ENCODE measurements at places on chromosomes 2 and 18. TPM values are rescaled to one million over a fixed set of nuclear protein-coding genes. Genes with fewer than 3 reads are reported as not detected.

- H3K27me3 ChIP-seq, result peaks cover 17% of the 10 kb centered on the region
- H3K4me1 ChIP-seq, result no peaks in the 10 kb centered on the region
- no peak overlapping the region for H3K27ac ChIP-seq
- DNase-seq, result no peak
- no peaks in the 10 kb centered on the region for H3K36me3 ChIP-seq
Measured at GRCh38 chr18:46950064-46950656, 32.8 kb downstream of the KATNAL2 start.

DNA sequence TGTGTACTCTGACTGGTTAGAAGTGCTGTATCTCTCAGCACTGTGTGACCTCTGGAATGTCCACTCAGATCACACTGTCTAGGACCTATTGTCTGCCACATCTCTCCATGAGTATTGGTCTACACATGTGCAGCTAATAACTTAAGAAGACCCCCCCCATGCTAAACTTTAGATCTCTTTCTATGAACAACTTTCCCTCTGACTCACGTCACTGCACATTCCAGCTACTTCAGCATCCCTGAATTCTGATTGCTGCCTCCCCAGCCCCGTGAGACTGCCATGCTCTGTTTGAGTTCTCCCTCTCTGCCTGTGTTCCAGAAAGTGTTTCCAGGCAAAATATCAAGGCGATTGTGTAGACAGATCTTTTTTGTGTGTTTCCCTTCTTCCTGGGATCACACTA, 41.8 kb downstream of the RAPGEF4 start:
- H3K4me3 ChIP-seq, result no peak overlapping the region
- H3K36me3 ChIP-seq, result no peaks in the 10 kb centered on the region
- H3K4me1 ChIP-seq, result no peaks in the 10 kb centered on the region
- peaks cover 9% of the 10 kb centered on the region for H3K27me3 ChIP-seq

Gene NEU2
- total RNA-seq, result not detected

Gene VAMP5
- total RNA-seq, result 29.3 TPM

- no peak overlapping the region for H3K4me3 ChIP-seq
- H3K36me3 ChIP-seq, result no peaks in the 10 kb centered on the region
- H3K27me3 ChIP-seq, result no peaks in the 10 kb centered on the region
- no peak for DNase-seq
- H3K4me1 ChIP-seq, result no peaks in the 10 kb centered on the region
Measured at GRCh38 chr2:152618193-152618564, 99.1 kb downstream of the PRPF40A start.

DNA sequence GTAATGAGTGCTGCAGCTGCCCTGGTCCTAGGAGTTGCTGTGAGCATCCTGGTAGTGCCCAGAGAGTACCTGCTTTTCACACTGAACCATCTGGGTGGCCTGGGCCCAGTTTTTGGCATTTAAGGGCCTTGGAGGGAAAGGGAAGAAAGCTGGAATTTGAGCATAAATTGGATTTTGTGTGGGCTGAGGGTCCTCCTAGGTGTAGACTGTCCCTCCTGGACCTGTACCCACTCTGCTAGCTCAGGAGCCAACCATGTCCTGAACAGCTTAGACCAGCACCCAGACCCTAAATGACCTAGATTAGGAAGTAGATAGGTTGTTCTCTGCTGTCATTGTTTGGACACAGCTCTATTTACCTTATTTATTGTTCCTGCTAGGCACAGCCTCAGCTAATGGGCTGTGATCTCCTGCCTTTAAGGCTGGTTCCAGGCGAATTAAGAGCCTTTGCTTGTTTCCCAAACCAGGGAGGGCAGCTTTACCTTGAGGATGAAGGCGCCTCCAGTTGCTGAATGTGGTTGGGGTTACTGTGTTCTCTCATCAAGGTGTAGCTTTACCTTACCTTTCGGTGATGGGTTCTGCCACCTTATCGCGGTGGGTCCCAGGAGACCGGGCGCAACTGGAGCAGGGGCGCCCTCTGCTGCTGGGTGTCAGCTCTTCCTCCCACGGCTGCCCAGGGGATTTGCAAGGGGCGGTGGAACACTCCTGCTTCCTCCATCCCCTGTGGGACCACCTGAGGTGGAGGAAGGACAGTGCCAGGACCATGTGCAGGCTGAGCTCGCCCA, 34.4 kb downstream of the ITGA6 start:
- H3K4me1 ChIP-seq, result peaks cover 84% of the 10 kb centered on the region
- H3K4me3 ChIP-seq, result peak overlapping the region; percentile 35
- H3K36me3 ChIP-seq, result peaks cover 2% of the 10 kb centered on the region
- DNase-seq, result peak; percentile 79

- no peak overlapping the region for H3K27ac ChIP-seq
- H3K36me3 ChIP-seq, result peaks cover 2% of the 10 kb centered on the region
- H3K4me1 ChIP-seq, result peaks cover 4% of the 10 kb centered on the region
Measured at GRCh38 chr2:109614715-109615636, 812 bp downstream of the SOWAHC start.

Gene RNF125
- total RNA-seq, result 11.6 TPM

Gene RGPD3
- 0.04 TPM for total RNA-seq

DNA sequence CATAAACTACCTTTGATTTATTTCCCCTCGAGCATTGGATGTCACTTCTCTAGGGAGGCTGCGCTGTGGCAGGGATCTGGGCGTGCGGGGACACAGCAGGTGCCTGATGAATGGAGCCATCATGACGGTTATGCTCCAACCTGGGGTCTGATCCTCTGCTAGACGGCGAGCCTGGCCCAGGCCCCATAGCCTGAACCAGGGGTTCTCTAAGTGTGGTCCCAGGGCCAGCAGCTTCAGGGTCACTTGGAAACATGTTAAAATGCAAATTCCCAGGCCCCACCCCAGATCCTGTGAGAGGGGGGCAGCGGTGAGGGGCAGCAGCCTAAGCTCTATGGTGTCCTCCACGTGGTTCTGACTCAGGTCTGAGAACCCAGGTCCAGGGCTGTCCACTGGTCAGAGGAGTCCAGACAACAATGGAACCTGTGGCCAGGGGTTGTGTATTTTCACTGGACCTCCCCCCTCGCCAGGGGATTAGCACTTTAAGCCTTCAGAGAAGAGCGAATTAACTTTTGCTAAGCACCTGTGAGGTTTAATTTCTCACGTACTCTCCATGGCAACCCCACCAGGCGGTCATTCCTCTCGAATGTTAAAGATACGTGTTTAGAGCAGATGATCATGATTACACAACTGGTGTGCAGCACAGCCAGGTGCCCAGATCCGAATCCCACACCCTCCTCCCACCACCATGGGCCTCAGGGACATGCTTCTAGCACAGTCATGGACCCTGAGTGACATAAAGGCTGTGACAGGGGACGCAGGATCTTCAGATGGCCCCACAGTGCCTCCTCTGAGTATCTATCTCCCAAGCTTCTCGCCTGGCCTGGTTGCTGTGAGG, 1.6 kb upstream of the ARHGEF4 start:
- no peak for DNase-seq
- peaks cover 53% of the 10 kb centered on the region for H3K27me3 ChIP-seq
- no peaks in the 10 kb centered on the region for H3K4me1 ChIP-seq
- no peak overlapping the region for H3K4me3 ChIP-seq

- H3K4me3 ChIP-seq, result no peak overlapping the region
- no peaks in the 10 kb centered on the region for H3K27me3 ChIP-seq
- H3K27ac ChIP-seq, result no peak overlapping the region
- H3K4me1 ChIP-seq, result no peaks in the 10 kb centered on the region
Measured at GRCh38 chr18:26700201-26700600, 151.8 kb upstream of the KCTD1 start.

Gene ATP6V1B1
- total RNA-seq, result not detected

Gene NT5C1B
- total RNA-seq, result not detected

Gene KCNK3
- total RNA-seq, result not detected

Gene ALLC
- not detected for total RNA-seq

GRCh38 chr2:42028571-42029148, 19.2 kb upstream of the PKDCC start:
- DNase-seq, result no peak
- no peaks in the 10 kb centered on the region for H3K4me1 ChIP-seq
- H3K27me3 ChIP-seq, result peaks cover 25% of the 10 kb centered on the region
- H3K27ac ChIP-seq, result no peak overlapping the region
- no peak overlapping the region for H3K4me3 ChIP-seq

DNA sequence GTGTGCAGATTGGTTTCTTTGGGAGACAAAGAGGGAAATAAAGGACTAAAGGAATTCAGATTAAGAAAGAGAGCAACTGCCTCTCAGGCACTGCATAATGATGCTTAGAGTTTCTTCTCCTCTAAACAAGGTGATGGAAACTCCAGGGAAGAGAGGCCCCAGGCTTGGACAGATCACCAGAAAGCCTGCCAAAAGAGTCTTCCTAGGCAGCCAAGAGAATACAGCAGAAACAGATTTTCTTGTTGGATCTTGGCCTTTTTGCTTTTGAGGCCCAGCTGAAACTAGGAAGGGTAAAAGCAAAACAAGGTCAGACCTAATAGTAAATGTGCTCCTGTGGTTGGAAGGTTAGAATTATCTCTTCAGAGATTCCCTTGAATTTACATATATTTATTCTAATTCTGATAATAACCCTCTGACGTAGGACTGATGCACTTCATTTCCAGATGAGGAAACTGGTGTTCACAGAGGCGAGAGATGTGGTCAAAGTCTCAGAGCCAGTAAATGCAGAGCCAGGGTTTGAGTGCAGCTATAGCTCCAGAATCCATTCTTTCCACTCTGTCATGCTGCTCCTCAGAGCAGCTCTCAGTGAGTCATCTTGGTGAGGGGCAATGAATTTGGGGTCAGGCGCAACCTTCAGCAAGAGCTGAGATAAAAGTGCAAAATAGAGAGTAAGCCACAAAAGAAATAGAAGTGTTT, 142.3 kb upstream of the FBXO11 start:
- no peaks in the 10 kb centered on the region for H3K36me3 ChIP-seq
- no peak overlapping the region for H3K27ac ChIP-seq
- H3K4me3 ChIP-seq, result no peak overlapping the region
- no peaks in the 10 kb centered on the region for H3K27me3 ChIP-seq
- no peak for DNase-seq
- no peaks in the 10 kb centered on the region for H3K4me1 ChIP-seq

GRCh38 chr18:31049189-31049588, 6.6 kb upstream of the DSC3 start:
- H3K4me3 ChIP-seq, result no peak overlapping the region
- no peak overlapping the region for H3K27ac ChIP-seq
- peaks cover 1% of the 10 kb centered on the region for H3K36me3 ChIP-seq
- no peaks in the 10 kb centered on the region for H3K4me1 ChIP-seq

- no peak overlapping the region for H3K4me3 ChIP-seq
- no peak for DNase-seq
- no peak overlapping the region for H3K27ac ChIP-seq
- no peaks in the 10 kb centered on the region for H3K27me3 ChIP-seq
- H3K4me1 ChIP-seq, result peaks cover 2% of the 10 kb centered on the region
- no peaks in the 10 kb centered on the region for H3K36me3 ChIP-seq
Measured at GRCh38 chr2:217795067-217795466, 207.7 kb downstream of the TNS1 start.

DNA sequence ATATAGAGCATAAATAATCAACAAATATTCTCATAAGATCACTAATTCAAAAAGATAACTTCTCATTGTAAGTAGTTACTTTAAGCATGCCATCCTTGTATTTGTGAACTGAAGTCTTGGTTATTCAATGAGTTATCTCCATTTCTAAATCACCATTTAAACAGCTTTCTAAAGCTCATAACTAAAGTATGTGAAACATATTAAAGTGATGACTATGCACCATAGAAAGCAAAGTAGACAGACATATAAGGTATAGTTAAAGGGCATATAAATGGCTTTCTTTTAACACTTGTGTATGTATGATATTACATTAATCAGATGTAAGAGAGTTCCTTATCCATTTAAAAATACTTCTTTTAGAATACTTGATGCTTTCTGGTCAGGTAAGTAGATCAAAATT, 83.5 kb downstream of the IKZF2 start:
- no peak for DNase-seq
- H3K36me3 ChIP-seq, result no peaks in the 10 kb centered on the region
- no peak overlapping the region for H3K4me3 ChIP-seq
- peaks cover 26% of the 10 kb centered on the region for H3K4me1 ChIP-seq
- no peak overlapping the region for H3K27ac ChIP-seq

Gene TMEM178A
- total RNA-seq, result 0.16 TPM

Gene HAAO
- 0.33 TPM for total RNA-seq

DNA sequence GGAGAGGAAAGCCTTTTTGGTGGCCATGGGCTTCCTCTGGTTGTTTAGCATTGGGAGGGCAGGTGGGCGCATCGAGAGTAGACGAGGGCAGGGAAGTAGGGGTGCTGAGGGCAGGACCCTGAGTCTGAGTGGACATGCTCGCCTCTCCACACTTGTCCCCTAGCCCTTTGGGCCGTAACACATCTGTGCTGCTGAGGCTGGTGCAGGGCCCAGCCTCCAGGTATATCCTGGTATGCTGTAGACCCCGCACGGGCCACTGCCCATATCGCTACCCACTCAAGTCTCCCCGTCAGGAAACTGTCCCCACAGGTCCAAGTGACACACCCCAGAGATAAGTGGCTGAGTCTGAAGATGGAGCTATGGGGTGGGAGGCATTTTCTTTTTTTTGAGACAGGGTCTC, 13.7 kb upstream of the CCDC74B start:
- H3K27me3 ChIP-seq, result no peaks in the 10 kb centered on the region
- no peaks in the 10 kb centered on the region for H3K36me3 ChIP-seq
- H3K4me1 ChIP-seq, result peaks cover 6% of the 10 kb centered on the region
- no peak overlapping the region for H3K4me3 ChIP-seq

Gene DHRS9
- total RNA-seq, result not detected

Gene CCDC141
- 5.6 TPM for total RNA-seq

GRCh38 chr2:190357600-190357999, 14.2 kb downstream of the INPP1 start:
- peaks cover 26% of the 10 kb centered on the region for H3K4me1 ChIP-seq
- H3K27ac ChIP-seq, result no peak overlapping the region
- no peaks in the 10 kb centered on the region for H3K27me3 ChIP-seq
- H3K4me3 ChIP-seq, result no peak overlapping the region
- DNase-seq, result no peak
- peaks cover 2% of the 10 kb centered on the region for H3K36me3 ChIP-seq

DNA sequence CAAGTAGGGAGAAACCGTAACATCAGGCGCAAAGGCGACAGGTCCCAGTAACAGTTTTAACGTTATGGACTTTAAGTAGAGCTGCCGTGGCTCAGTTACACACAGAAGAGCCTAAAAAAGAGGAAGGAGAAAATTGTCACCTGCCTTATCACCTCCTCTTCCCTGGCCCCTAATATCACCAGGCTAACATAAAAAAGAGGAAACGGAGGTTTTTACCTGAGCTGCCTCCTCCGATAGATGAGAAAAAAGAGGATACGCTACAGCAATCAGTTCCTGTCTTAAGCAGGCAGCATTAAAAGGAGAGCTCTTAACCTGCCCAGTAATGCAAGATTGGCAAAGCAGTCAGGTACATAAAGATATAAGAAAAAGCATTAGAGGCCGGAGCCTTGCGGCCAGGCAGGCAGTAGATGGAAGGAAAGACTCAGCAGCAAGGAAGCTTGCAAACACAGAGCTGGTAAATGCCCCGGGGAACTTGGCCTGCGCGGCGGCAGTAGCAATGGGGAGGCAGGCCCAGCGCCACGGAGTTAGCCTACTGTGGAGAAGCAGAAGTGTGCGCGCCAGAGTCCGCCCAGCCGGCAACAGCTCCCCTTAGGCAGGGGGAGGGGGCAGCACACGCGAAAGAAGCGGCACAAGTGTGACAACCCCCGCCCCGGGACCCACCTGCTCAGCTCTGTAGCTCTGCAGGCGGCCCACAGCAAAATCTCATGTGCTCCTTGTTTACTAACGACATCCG, 116.3 kb upstream of the SCN7A start:
- no peaks in the 10 kb centered on the region for H3K36me3 ChIP-seq
- H3K27me3 ChIP-seq, result peaks cover 44% of the 10 kb centered on the region
- H3K4me3 ChIP-seq, result peak overlapping the region; percentile 59
- peak; percentile 11 for DNase-seq
- no peak overlapping the region for H3K27ac ChIP-seq

Measured in activated naive CD8-positive, alpha-beta T cell treated with anti-CD3 and anti-CD28 coated beads for 36 hours (primary cell).